Occipital lobe (tissue), 3 donors: ENCODE measurements at places on chromosomes 12 and 14. TPM values are rescaled to one million over a fixed set of nuclear protein-coding genes. Genes with fewer than 3 reads are reported as not detected.

PLA2G1B gene
- not detected for total RNA-seq

ARHGEF40 gene
- 15.9 TPM for total RNA-seq

TAS2R13 gene
- 8.3 TPM for total RNA-seq

OTOGL gene
- total RNA-seq = 0.62 TPM

SCNN1A gene
- total RNA-seq = not detected

PLEKHG7 gene
- not detected for total RNA-seq

RD3L gene
- total RNA-seq = not detected

IFNG gene
- total RNA-seq = not detected

RPS6KL1 gene
- total RNA-seq = 26.5 TPM

LUM gene
- total RNA-seq = 20.1 TPM

SBNO1 gene
- 48.4 TPM for total RNA-seq

GPRC5D gene
- total RNA-seq = not detected

GLT8D2 gene
- 13.9 TPM for total RNA-seq

- DNase-seq = no peak
Observed at GRCh38 chr12:132736378-132736777, 25.3 kb downstream of the ANKLE2 start.

- DNase-seq = no peak
Observed at GRCh38 chr12:93673084-93673483, 4.1 kb upstream of the CRADD start.

- no peak for DNase-seq
Observed at GRCh38 chr12:25491396-25492325, 61.4 kb downstream of the LMNTD1 start.

DNA sequence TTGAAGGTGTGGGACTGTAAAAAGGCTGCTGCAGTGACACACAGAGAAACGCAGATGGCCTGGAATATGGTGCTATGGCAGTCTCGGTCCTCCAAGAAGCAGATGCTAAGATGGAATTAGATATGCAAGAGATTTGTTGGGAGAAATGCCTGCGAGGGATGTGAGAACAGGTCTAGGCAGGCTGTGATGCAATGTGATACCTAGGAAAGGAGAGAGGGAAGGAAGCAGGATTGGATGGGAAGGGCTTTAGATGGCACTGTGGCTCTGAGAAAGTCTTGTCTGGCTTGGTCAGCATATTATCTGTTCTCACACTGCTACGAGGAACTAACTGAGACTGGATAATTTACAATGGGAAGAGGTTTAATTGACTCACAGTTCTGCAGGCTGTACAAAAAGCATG, 374.4 kb downstream of the BCAT1 start:
- DNase-seq = no peak

DNA sequence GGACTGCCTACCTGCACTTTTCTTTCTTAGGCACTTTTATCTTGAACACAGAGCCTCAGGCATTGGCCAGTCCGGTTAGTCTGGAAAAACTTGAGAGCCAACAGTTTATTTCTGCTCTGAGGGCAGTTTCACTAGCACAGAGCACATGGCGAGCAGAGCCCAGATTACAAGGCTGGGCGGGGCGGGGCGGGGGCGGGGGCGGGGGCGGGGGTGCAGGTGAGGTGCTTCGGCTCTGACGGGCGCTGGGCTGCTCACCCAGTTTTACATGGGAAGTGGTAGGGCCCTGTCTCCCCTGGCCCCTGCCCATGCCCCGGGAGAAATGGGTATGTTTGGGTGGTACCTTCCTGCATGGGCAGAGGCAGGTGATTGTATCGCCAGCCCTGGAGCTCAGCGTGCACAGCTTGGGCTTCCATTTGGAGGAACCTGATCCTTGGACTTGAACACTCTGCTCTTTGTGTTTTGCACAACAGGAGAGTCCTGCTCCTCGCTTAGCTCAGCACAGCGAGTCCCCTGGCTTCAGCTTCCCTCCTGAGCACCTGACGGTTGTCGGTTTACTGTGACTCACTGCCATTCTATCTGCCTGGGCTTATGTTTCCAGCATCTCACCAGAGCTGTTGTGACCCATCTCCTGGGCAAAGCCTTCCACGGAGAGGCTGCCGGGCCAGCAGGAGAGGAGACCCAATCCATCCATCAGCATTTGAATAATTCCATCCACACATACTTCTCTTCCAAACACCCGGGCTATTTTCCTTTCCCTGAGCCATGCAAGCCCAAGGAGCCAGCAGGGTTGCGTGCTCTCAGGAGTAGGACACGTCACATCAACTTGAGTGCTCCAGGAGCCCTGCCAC, 108.5 kb downstream of the ARF6 start:
- DNase-seq = no peak

- DNase-seq = no peak
Observed at GRCh38 chr14:71236487-71236886, 329.2 kb downstream of the PCNX1 start.

GRCh38 chr12:71565535-71565934, 98.1 kb downstream of the ZFC3H1 start:
- no peak for DNase-seq

- DNase-seq = no peak
Observed at GRCh38 chr14:72744416-72745120, 149.3 kb downstream of the DPF3 start.

DNA sequence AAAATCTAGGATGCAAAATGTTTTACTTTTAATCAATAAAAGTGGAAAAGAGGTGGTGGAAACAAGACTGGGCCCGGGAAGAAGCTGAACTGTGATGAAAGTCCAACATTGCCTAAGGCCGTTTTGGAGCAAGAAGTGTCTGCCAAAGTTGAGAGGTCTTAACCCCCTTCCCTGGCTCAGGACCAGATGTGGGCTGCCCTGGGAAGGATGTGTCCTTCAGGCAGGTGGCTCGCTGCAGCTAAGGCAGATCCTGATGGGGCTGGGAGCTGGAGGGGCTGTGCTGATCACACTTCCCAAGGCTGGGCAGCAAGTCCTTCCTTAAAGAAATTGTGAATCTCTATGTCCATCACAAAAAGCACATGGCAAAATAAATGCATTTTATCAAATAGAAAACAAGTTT, 581.6 kb downstream of the GALC start:
- DNase-seq = no peak

DNA sequence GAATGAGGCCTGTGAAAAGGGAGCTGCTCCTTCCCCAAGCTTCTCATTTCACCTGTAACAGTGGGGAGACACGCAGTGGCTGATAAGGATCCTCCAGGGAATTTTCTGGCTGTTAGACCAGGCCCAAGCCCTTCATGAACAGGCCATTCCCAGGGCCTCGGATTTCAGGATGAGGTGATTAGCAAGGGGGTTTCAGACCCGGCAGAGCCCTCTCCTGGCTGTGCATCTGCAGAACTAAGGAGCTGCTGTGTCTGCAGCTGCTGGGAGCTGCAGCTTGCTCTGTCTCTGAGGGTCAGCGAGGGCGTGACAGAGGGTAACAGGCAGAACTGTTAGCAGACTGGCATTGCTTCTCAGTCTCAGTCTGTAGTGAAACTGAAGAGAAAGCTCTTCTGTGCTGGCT, 110.4 kb downstream of the KCNA5 start:
- no peak for DNase-seq

DNA sequence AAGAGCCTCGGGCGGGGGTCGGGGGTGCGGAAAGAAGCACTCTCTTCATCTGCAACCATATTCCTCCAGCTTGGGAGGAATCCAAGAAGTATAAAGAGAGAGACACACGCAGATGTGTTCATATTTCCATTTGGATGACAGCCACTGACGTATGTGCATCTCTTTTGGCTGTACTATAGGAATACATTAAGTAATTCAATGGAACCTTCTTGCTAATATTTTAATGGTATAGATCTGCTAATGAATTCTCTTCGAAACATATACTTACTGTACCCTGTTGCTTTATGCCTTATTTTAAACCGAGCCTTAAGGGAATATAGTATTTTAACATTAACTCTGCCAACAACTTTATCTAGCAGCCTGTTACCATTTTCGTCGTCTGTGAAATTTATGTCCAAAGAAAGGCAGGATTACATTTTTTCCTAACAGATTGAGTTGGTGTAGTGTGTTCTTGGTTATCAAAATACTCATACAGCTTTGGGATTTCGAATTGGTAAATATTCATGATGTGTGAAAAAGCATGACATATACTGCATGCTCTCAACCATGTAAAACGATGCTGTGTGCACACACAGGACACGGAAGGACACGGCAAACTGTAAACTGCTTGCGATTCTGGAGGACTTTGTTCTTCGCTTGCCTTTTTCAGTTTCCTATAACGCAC, 84.5 kb downstream of the CCDC88C start:
- DNase-seq = no peak

GRCh38 chr14:93917141-93917540, 10.0 kb upstream of the FAM181A start:
- no peak for DNase-seq

DNA sequence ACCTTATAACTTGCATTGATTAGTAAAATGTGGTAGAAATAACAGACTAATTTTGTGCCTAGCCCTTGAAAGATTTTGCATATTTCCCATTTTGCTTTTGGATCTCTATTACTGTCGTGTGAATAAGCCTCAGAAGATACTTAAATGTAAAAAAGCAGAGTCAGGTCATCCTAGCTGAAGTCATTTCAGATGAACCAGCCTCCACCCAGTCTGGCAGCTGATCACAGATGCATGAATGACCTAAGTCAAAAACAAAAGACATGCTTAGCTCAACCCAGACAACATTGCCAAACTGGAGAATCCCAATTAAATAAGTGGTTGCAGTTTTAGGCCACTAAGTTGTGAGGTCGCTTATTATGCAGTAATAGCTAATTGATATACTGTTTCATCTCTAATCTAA, 349.9 kb downstream of the C12orf50 start:
- no peak for DNase-seq

DNA sequence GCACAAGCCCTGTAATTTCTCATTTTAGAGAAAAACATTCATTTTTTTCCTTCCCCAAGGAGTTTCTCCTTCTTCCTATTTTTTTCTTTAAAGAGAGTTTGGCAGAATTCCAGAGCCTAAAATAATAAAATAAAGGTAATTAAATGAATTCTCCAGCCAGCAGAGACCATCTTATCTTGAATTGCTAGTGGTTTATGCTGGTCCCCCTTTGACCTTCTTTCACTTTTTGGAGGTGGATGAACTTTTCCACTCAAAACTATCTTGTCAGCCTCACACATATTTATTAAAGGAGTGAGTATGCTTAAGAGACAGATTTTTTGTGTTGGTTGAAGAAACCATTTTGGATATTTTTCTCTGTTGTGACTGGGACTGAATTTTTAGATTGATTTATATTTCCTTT, 47.6 kb downstream of the ADIPOR2 start:
- no peak for DNase-seq

- DNase-seq = no peak
Observed at GRCh38 chr12:11666131-11667050, 16.9 kb downstream of the ETV6 start.

DNA sequence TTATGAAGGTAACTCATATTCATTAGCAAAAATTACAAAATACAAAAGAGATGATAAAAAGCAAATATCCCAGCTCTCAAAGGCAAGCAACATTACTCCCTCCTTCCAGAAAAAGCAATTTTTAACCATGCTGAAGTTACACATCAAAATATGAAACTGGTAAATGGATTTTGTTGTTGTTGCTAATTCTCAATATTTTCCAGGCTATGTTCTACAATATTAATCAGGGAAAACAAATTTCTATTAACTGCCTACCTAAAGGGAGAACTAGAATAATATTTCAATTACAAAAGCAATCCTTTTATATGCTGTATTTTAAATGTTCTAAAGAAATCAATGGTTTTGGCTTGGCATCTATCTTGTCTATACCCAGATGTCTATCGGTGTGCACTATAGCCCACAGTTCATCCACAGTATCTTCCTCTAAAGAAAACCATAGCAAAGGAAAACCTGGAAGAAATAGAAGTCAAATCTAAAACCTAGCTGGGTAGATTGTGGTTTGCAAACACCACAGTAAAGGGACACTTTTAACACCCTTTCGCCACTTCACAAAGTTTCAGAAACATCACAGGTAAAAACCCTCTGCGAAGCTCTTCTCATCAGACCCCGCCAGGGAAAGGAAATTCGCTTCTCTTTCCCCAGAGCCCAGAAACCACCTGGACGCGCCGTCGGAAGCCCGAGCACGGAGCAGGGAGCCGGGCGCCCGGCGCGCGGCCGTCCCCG, 32.0 kb downstream of the TC2N start:
- no peak for DNase-seq

DNA sequence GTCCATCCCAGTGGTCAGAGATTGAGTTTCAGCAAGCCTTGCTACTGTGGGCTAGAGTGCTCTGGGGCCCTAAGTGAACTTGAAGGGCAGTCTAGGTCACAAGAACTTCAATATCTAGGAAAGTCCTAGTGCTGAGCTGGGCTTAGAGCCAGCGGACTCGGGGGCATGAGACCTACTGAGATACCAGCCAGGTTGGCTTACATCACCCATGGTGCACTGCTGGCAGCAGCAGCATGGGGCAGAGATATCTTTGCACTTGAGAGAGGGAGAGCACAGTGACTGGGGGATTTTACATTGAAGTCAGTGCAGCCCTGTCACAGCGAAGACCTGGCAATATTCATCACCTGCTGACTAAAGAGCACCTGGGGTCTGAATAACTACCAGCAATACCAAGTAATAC, 158.3 kb upstream of the PRKD1 start:
- DNase-seq = no peak

DNA sequence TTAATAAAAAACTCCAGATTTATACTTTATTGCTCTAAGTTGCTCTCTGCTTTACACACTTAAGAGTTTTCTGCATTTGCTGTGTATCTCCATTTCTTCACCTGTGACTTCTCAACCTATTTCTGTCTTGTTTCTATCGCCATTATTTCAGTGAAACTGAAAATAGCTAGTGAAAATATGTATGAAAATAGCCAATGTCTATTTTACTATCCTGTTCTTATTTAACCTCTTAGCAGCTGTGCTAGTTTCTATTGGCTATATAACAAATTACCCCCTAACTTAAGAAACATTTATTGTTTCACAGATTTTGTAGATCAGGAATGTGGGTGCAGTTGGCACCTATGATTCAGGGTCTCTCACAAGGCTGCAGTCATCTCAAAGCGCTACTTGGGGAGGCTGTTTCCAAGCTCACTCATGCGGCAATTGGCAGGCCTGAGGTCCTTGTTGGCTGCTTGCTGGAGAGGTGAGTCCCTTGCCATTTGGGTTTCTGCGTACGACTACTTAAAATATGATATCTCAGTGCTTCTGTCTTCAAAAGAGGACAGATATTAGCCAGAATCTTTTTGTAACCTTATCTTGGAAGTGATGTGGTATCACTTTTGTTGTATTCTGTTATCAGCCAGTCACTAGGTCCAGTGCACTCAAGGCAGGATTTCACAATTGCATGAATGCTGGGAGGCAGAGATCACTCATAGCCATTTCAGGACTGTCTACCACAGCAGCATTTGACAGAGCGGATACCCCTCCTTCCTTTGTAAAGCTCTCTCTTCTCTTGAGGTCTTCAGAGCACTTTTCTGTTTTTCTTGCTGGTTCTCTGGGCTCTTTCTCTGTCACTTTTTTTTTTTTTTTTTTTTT, 7.2 kb downstream of the ERC1 start:
- DNase-seq = no peak

GRCh38 chr14:53741479-53742232, 215.0 kb downstream of the BMP4 start:
- no peak for DNase-seq

DNA sequence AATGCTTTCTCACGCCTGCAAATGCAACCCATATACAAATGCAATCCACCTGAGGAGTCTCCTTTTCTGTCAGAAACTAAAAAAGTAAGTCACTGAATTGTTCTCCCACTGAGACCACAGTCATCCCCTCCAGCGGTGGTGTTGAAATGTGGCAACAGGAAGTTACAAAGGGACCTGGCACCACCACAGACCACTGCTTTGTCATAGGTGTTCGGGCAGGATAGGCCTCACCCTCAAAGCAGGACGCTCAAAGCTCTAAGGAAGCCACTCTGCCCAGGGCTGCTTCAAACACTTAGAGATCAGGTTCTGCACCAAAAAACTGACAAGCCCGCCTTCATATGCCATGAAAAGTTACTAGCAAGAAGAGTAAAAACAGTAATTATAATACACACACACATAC, 11.3 kb downstream of the PHLDA1 start:
- DNase-seq = no peak
